ENCODE measurements at places on chromosomes 2 and 18.

GRCh38 chr2:3522961-3523421 is 3.7 kb upstream of the ADI1 start:
- no peak for DNase-seq

GRCh38 chr18:9959564-9959963 is 45.7 kb downstream of the VAPA start:
- no peak for DNase-seq

DNA sequence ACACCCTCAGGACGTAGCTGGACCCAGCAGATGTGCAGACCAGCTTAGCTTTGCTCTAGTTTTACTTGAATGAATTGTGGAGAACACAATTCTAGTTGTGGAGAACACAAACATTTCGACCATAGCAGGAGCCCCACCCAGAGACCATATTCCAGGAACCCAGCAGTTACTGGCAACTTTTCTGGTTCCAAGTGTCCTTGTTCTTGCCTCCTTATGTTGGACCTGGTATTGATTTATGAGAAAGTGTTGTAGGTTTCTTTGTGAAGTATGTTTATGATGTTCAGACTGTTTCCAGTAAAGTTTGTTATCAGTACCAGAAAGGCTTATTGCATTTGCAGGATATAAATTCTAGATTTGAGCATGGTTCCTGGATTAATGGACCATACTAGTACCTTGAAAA is 51.0 kb downstream of the LTBP1 start:
- no peak for DNase-seq

DNA sequence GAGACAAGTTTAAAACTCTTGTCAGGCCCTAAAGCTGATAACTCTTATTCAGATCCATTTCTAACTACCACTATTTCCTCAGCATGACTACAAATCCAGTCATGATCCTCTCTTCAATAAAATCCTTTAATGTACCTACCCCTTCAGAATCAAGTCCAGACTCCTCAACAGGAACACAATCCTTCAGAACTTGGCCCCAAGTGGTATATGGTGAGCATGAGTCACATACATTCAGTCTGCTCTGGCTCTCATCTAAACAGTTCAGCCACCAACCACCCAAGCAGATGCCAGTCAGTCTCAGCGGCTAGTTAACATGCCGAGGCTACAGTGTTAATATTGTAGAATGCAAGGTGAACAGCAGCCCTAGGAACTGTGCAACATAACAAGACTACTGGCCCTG is 9.7 kb downstream of the LMAN2L start:
- no peak for DNase-seq

GRCh38 chr2:195659982-195660890 is 3.2 kb downstream of the SLC39A10 start:
- peak; percentile 45 for DNase-seq

GRCh38 chr2:156884216-156884615 is 373.3 kb upstream of the GALNT5 start:
- no peak for DNase-seq

- DNase-seq, result no peak
These were observed 158.8 kb downstream of the DDX1 start for GRCh38 chr2:15750433-15750814.

DNA sequence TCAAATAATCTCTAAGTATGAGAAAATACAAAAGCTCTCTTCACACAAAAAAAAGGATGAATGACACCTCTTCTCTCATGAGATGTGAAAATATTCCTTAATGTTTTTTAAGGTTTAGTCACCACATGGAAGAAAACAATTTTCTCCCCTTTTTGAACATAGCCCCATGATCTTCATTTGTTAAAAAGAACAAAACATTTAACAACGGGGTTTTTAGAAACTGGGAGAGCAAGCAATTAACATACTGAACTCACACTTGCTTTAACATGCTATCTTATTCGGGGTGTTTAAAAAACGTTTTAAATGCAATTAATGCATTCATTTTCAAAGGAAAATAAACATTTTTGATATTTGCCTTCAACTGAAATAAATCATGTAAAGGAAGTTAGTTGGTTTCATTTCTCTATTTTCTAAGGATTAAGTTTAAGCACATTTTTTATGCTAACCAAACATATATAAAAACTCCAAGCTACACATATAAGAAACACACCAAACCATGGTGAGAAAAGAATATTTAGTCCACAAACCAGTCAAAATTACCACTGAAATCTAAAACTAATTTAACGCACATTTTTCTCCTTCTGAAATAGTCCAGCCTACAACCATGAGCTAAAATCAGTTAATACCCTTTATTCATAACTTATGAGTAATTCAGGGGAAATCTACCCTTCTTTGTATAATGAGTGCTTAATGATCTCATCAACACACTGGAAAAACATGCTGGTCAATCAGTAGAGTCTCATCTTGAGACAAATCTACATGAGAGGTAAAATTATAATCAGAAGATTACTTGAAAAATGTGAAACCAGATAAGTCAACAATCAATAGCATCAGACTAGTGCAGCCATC is 8.2 kb downstream of the FBXO11 start:
- DNase-seq, result no peak

- DNase-seq, result no peak
These were observed 18.0 kb downstream of the ANKRD44 start for GRCh38 chr2:197292619-197293018.

- DNase-seq, result no peak
These were observed 146.3 kb downstream of the LAMA3 start for GRCh38 chr18:23835506-23835905.

- no peak for DNase-seq
These were observed 9.5 kb upstream of the TNS1 start for GRCh38 chr2:218012284-218012683.

DNA sequence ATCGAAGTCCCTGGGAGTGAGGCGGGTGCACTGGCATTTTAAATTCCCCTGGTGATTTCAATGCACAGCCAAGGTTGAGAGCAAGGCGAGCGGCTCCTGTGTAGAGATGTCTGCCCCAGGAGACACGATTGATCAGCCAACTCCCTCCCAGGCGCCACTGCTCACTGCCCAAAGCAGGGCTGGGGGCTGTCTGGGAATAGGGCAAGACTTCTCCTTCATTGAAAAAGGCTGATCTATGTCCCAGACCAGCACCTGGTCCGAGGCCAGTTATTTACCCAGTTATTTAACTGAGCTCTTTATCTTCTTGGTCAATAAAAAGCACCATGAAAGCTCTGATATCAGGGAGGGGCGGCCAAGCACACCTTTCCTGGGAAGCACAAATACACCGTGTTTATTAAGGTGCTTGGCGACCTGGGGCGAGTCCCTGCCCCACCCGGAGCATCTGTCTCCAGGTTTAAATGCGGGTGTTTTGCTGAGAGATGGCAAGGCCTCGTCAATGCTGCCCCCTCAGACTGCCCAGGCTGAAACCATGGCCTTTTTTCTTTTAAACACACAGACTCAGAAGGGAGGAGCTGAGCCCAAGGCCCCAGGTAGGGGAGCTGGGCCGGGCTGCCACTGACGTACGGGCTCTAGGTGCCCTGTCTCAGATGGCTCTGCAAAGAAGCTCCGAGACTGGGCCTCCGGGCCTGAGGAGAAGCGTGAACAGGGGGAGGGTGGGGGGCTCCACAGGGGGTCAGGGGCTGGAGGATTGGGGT is 73.9 kb upstream of the HPCAL1 start:
- no peak for DNase-seq

DNA sequence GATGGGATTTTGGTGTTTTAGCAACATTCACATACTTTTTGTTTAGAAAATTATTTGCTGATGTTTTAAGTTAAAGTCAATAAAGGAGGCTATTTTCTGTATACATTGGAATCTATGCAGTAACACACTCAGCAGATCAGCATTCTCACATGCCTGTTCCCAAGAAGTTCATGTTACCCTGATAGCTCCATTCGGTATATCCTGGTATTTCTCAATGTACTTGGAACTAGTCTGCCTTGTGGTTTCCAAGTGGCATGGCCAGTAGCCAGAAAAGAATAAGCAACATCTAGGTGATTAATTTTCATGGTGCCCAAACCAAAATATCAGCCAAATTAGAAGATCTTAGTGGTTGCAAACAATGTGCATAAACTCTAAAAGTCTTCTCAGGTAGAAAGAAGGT is 5.2 kb upstream of the NCAPH start:
- DNase-seq, result no peak

GRCh38 chr18:45275367-45276113 is 339.7 kb upstream of the SLC14A2 start:
- DNase-seq, result no peak

DNA sequence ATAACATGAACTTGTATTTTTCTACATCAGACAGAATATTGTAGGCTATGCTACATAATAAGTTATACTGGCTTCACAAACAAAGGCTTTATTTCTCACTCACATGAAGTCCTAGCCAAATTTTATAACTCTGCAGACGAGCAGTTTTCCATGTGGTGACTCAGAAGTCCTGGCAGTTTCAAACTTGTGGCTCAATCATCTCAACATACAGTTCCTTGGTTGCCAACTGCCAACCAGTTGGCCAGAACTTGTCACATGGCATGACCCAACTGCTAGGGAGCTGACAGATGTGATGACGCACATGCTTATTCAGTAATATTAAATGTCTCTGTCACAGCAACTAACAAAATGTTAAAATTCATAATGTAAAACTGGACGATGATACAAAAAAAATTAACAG is 63.8 kb upstream of the ZC3H15 start:
- no peak for DNase-seq

GRCh38 chr2:121203591-121204249 is 81.3 kb downstream of the TFCP2L1 start:
- no peak for DNase-seq
